ENCODE measurements at places on chromosomes 6 and 20.

GRCh38 chr6:81849248-81849647 lies 96.8 kb upstream of the TENT5A start:
- DNase-seq = no peak

GRCh38 chr6:89381031-89381430 lies 28.5 kb upstream of the UBE2J1 start:
- no peak for DNase-seq

DNA sequence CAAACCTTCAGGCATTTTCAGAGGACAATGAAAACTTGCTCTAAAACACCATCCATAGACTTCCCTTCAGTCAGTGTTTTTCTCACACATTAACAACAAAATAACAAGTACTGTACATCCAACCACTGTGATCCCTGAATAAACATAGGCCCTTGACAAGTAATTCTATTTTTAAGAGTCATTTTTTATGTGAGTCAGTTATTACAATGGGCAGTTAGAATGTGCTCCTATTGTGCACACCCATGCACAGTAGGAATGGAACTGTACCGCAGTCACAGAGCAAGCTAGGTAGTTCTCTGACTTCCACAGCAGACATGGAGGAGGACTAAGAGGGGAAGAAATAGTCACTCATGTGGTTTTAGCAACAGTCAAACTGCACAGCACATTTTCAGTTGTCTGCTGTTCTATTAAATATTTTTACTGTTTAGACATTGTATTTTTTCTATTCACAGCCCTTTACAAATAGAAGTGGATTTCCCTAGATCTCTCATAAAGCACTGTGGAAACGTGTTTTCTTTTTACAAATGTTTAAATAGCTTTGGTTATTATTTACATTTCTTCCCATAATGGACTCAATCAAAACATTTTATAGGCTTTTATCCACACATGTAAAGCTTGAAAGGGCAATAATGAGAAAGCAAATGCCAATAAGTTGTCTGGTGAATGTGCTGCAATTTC lies 100.4 kb downstream of the JAG1 start:
- no peak for DNase-seq

DNA sequence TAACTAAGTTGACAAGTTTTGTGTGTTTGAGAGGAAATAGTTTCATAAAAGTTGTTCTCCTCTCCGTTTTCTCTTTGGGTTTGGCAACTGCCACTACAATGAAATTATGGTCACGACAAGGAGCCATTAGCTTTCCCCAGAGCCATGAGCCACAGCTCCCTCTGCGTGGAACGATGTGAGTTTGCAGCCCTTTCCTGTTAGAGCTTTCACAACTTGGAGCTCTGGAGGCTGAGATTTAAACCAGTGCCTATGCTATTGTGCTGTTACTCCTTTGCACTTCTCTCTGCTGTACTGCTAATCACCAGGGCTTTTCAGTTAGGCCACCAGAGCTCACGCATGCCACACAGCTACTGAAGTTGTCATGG lies 29.3 kb upstream of the TXNDC5 start:
- no peak for DNase-seq

- peak; percentile 84 for DNase-seq
Measured at GRCh38 chr6:110484321-110484720, 7.9 kb upstream of the SLC22A16 start.

DNA sequence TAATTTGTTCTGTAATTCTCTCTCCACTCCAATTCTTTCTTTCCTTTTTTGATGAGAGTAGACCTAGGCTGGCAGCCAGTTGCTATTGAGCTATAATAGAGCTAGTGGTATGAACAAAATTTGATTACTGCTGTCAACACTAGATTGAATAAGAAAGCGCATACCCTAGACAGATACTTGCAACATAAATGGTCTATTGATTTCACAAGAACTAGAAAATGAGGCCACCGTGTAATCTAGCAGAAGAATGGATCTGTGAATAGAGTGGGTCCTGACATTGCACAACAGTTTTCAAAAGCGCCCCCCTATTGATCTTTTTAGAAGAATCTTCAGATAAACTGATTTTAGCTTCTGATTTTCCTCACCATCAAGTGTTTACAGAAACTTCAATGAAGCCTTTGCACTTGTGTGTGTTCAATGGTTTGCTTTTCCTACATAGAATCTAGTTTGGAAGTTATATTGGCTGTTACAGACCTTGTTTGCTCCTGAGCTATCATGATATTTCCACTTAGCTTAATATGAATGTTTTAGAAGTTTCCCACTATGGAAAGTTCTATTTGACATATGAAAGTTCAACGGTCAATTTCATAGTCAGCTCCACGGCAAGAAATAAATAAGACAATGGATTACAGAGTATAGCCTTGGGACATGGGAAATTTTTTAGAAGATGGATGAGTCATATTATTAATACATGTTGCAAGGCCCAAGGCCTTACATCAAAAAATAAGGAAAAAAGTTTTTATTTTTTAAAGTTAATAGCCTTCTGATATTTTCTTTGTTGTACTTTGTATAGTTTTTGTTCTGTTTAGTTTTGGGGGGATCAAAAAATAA lies 55.6 kb downstream of the UTRN start:
- DNase-seq = no peak

GRCh38 chr20:23272176-23273029 lies 78.2 kb upstream of the NXT1 start:
- DNase-seq = no peak

- DNase-seq = peak; percentile 13
Measured at GRCh38 chr6:1665214-1665613, 55.5 kb downstream of the FOXC1 start.

GRCh38 chr6:169118346-169118830 lies 135.3 kb downstream of the THBS2 start:
- no peak for DNase-seq

DNA sequence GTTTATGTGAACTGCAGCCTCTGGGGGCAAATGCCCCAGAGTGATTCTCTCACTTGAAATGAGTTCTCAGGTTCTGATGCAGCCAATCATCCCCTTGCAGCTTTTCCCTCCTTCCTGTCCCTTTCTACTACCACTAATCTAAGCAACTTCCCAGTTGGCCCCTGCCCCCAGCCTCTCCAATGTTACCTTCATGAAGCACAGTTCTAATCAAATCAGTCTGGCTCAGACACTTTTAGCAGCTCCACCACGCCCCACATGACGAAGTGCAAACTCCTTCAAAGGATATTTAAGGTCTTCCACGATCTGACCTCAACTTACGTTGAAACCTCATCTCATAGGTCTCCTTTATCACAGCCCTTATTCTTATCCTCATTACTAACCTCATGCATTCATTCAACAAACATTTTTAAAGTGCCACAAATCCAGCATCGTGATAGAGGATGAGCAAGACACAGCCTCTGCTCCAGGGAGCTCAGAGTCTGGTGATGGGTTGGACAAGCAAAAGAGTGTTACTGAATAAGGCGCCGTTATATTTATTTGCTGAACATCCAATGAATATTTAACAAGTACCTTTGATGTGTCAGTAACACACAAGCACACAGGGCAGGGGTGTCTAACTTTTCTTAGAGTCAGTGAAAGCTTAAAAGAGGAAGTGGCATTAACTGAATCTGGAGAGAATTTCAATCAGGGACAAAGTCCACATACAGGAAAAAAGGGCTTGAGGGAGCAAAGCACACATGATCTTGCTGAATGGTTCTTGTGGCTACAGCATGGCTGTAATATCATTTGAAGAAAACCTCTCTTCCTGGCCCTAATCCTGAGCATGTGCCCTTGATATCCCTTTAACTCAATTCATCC lies 20.4 kb upstream of the DTNBP1 start:
- DNase-seq = peak; percentile 27

GRCh38 chr20:23161968-23162696 lies 76.0 kb upstream of the CD93 start:
- DNase-seq = peak; percentile 86
